ENCODE measurements at places on chromosomes 7 and 10.
A peak's percentile ranks its signal among the peaks of the same experiment; 100 is the strongest.

GRCh38 chr10:67107670-67108069, 181.8 kb downstream of the LRRTM3 start:
- DNase-seq: no peak

- DNase-seq: peak; percentile 8
Measured at GRCh38 chr7:108455998-108456677, at the start of gene NRCAM. NRCAM (minus strand) TSS chr7:108456436; CDS start chr7:108240064, 216,372 bp downstream.

- DNase-seq: no peak
Measured at GRCh38 chr10:48767373-48768143, 82.9 kb downstream of the WDFY4 start.

- no peak for DNase-seq
Measured at GRCh38 chr7:25754333-25754732, 397.7 kb upstream of the NFE2L3 start.

- DNase-seq: no peak
Measured at GRCh38 chr10:45239642-45240041, 75.8 kb downstream of the OR13A1 start.

GRCh38 chr7:139598642-139599041, 75.2 kb downstream of the CLEC2L start:
- DNase-seq: no peak

- no peak for DNase-seq
Measured at GRCh38 chr10:88557658-88558057, 25.5 kb downstream of the RNLS start.

DNA sequence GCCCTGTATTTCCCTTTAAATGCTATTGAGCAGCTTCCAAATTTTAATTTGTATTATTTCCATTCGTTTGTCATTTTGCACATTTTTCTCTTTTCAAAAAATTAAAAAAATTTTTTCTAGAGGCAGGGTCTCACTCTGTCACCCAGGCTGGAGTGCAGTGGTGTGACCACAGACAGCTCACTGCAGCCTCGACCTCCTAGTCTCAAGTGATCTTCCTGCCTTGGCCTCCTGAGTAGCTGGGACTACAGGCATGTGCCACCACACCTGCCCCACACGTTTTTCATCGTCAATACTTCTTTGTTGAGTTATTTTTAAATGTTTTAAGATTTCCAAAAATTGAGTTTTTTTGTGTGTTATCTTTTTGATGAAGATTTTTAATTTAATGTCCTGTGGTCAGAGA, 4.7 kb downstream of the RPA3 start:
- no peak for DNase-seq

All from activated gamma-delta T cell (primary cell).